ENCODE measurements at places on chromosomes 2 and 18. TPM values are rescaled to one million over a fixed set of nuclear protein-coding genes. Genes with fewer than 3 reads are reported as not detected.

DNA sequence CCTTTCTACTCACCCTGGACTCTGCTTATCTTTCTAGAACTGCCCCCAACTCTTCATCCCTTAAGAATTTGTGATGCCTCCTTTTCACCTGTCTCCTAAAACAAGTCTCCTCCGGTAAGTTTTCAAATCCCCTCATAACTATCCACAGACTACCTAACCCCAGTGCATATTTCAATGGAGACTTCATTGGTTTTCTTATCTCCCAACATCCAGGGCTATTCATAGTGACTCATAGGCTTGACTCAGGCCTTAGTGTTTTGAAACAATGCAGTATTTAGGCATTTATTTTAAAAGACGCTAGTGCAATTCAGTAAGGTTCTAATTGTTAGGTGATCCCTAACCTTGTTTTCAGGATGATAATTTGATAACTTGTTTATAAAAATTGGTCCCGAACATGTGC, 399.2 kb downstream of the CPS1 start:
- no peak for DNase-seq

- no peak for DNase-seq
Observed at GRCh38 chr2:28403370-28403956, 10.8 kb downstream of the FOSL2 start.

DNA sequence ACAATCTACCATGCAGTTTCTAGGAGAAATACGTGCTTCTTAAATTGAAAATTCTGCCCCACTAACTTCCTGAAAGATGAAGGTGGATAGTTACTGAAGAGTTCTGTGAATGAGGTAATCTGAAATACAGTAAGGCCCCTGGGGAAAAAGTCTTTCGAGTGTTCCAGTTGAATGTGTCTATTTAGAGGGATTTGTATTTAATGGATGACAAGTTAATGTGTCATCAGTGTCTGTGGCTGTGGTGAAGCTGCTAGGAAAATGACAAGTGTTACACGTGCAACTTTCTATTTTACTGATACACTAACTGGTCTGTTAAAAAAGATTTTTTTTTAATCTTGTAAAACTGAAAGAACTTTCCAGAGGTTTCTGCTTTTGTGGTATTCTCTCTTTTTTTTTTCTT, 384.6 kb downstream of the STK39 start:
- DNase-seq: no peak

TMEM185B gene
- 9.9 TPM for total RNA-seq

DNA sequence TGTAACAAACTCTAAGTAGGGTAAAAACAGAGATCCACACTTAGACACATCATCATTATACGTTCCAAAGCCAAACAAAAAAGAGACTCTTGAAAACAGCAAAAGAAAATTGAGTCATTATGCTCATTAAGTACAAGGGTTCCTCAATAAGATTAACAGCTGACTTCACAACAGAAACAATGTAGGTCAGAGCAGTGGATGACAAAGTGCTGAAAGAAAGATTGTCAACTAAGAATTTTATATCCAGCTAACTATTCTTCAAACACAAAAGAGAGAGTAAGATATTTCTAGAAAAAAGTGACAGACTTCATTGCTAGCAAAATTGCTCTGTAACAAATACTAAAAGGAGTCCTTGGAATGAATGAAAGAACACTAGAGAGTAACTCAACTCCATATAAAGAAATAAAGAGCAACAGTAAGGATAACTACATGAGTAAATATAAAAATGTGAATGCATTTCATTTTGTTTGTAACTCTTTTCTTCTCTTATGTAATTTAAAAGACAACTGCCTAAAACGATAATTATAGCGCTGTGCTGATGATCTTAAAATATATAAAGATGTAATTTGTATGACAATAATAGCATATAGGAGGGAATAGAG, 23.8 kb upstream of the DNER start:
- DNase-seq: no peak

DNA sequence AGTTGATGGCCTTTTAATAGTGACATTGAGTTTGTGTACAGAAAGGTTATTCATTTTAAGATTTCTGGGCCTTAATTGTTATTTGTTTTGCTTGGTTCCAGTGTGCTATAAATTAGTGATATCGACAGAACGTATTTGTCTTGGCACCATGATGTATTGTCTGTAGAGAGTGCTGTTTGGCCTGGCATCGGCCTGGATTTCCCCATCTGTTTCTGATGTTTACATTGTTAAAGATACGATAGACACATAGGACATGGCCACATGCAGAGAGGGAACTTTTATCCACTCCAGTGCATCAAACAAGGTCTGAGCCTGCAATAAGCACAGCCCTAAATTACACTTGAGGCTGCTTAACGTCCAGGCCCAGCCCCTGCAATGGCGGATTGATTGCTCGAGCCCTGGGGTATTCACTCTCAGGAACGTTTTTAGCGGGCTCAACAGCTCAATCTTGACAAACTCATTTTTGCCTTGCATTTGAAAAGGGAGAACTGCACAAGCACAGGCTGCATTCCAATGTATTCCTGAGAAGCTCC, 144.7 kb downstream of the SLC4A3 start:
- no peak for DNase-seq

- no peak for DNase-seq
Observed at GRCh38 chr2:74293191-74293991, 49.8 kb downstream of the SLC4A5 start.

SERPINB11 gene
- total RNA-seq: not detected

DNA sequence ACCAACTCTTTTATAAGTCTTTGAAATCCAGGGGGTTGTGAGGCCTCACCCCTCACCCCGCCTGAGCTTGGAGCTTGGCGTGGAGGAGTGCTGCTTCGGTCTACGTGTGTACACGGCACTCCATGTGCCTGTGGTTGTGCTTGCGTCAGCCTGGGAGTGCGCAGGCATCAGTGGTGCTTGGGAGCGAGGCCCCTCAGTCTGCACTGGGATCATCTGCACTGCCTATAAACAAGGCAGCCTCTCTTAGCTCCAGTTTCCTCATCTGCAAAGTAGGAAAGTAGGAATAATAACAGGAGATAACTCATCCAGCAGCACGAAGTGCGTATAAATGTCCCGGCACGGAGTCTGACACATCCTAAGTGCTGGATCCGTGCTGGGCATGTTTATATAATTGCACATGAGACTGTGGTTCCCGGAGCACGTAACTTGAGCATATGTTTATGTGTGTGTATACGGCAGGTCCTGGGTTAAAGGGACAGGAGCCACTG, 1.2 kb downstream of the GYPC start:
- peak; percentile 59 for DNase-seq

CNDP1 gene
- total RNA-seq: not detected

- DNase-seq: no peak
Observed at GRCh38 chr2:45814951-45815621, 163.6 kb downstream of the PRKCE start.

DNA sequence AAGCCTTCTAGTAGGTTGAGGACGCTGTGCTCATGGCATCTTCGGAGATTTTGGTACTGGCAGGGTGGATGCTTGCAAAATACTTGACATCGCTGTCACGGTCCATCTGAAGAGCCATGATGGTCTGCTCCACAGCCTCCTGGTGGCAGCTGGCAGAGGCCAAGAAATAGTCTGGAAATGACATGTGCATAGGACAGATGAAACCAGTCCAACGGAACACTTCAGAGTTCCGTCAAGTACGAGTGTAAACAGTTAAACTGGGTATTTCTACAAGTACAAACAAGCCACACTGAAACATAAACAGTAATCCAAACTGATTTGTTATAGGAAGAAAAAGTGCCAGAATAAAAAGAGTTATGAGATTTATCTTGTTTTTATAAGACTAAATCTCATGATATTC, 66.6 kb downstream of the PPP4R1 start:
- no peak for DNase-seq

DNA sequence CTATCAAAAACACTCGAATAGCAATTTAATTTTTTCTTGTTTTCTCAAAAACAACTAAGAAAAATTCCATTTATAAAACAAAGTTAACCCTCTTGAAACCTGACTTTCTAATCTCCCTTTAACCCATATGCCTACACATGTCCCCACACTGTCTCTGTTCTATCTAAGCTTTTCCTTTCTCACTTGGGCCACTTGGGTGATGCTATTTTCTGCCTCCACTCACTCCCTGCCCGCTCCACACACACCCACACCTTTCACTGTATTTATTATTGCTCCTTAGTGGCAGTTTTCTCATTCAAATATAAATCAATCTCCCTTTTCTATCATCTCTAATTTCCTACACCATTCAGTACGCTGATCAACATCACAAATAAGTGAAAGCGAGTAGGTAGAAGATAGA, 531.1 kb downstream of the LRP1B start:
- no peak for DNase-seq

DNA sequence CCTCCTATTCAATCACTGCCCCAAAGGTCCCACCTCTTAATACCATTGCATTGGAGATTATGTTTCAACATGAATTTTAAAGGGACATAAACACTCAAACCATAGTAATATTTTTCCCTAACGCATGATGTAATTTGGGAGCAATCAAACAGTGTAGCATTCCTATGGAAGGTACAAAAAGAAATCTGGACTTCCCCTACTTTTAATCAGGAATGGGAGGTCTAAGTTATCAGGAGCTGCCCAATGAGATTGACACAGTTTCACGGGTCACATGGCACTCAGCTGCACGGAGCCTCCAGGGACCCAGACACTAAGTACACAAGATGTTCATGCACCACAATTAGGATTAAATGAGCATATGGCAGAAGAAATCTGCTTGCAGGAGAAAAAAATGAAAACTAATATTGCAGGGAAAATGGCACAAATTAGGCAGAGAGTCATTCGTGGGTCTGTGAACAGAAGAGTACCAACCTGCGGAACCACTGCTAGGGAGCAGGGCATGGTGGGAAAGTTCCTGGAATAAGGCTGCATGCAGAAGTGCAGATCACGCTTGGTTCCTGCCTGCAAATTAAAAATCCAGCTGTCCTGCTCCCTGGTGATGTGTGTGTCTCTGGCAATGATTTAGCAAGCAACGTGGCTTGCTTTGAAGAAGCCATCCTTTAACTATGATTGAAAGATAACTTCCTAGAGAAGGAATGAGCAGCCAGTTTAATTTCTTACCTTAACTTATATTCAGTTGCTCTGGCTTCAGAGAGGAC, 326.6 kb upstream of the ID2 start:
- DNase-seq: no peak

DNA sequence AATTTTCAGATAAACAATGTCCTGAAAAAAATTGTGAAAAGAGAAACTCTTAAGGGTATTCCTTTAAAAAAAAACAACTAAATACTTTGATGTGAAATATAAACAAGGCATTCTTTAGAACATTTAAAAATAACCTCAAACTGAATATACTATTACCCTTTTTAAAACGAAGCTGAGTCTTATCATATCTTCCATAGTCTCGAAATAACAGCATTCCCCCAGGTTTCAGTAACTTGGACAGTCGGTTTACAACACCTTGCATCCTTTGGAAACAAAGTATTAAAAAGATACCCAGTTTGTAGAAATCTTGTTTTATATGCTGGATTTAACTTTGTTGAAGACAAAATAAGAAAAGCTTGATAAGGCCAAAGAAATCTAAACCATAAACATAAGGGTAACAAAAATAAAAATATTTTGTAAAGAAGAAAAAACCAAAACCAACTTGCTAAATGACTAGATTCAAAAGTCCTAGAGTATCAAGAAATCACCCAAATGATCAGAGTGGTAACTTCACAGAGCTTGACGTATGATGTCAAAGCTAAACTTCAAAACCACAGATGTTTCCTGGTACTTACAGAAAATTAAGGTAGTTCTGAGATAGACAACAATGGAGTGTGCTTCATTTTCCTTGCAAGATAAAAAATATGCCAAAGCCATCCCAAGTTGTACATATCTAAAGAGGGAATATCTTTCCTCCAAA, 107.8 kb downstream of the METTL8 start:
- no peak for DNase-seq

ZNF236 gene
- total RNA-seq: 9.1 TPM

MRPL53 gene
- total RNA-seq: 34.1 TPM

- no peak for DNase-seq
Observed at GRCh38 chr2:41579806-41580205, 468.0 kb upstream of the PKDCC start.

- peak; percentile 29 for DNase-seq
Observed at GRCh38 chr18:79850731-79851130, 53.0 kb downstream of the KCNG2 start.

GRCh38 chr2:237361194-237362004, 52.6 kb downstream of the COL6A3 start:
- no peak for DNase-seq

DNA sequence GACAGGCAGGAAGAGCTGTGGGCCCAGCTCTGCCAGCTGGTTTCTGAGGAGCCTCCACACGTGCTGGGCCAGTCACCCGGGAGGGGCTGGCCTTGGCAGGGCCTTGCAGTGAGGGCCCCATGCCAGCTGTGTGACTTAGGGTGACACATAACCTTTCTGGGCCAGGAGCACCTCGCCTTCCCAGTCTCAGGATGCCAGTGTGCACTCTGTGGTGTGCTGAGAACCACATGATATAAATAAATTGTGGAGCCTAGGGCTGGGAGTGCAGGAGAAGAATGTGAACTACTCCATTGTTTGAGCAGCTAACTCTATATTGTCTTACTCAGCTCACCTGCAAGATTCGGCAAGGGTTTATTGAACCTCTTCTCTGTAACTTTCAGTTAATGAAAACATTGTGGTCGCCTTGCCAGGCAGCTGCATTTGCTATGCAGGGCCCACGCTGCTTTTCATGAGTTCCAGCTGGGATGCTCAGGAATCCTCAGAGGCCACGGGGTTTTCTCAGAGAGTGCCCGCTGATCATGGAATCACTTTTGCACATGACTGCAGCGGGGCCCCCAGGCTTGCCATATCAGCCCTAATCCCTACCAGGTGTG, 222.3 kb downstream of the SH3RF3 start:
- peak; percentile 51 for DNase-seq

- DNase-seq: no peak
Observed at GRCh38 chr2:142980246-142981068, 103.0 kb downstream of the KYNU start.

DNA sequence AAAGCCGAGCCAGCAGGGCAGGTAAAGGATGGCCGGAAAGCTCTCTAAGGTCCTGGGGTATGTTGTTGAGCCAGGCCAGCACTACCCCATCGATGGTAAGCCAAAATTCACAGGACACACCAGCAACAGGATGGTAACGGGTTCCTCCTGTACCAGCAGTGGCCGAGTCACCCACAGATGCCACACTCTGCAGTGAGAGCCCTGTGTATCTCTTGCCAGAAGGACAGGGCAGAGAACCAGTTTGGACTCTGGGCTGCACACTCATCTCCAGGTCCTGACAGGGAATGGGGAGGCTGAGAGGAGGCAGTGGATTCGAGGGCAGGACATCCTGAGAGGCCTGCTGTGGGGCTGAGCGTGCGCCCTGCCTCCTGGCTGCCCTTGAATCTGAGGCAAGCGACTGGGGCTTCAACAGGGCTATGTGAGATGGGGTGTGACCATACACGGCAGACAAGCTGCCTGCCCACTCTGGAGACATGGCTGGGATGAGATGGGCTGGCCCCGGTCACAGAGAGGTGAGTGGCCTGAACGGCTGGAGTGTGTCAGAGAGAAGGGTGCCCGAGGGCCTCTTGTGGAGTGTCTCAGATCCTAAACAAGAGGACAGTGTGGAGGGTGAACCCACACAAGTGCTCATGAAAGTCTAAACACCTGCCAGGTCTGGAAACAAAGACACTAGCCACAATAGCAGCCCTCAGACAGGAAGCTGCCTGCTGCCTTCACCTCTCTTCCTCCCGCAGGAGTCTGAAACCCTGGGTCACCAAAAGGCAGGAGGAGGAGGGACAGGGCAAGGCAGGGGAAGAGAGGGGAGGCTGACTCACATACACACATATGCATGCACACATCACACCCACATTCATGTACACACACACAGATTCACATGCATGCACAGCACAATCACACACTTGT, 182.3 kb downstream of the LOXHD1 start:
- DNase-seq: no peak

GRCh38 chr2:55976681-55977080, 53.1 kb upstream of the EFEMP1 start:
- DNase-seq: no peak

REG3A gene
- total RNA-seq: not detected

Data from H7 (cell line).